Kidney epithelial cell (primary cell): ENCODE measurements at places on chromosomes 5 and 9. TPM values are rescaled to one million over a fixed set of nuclear protein-coding genes. Genes with fewer than 3 reads are reported as not detected.

The SLC35D2 gene
- 49.5 and 50.4 TPM in 2 replicates for total RNA-seq

The FBLL1 gene
- total RNA-seq, result 0.84 and 1.0 TPM in 2 replicates

The QRFP gene
- total RNA-seq, result not detected in 2 replicates

The BTNL8 gene
- total RNA-seq, result not detected in 2 replicates

The ZNF169 gene
- total RNA-seq, result 2.0 and 4.9 TPM in 2 replicates

The ADRA1B gene
- total RNA-seq, result 2.2 and 2.9 TPM in 2 replicates

The GLRA1 gene
- total RNA-seq, result not detected in 2 replicates

The AIF1L gene
- total RNA-seq, result 50.7 and 58.4 TPM in 2 replicates

The ARL14EPL gene
- total RNA-seq, result not detected in 2 replicates

The CAVIN4 gene
- 3.1 and 3.6 TPM in 2 replicates for total RNA-seq

The FAM153A gene
- total RNA-seq, result 0.41 TPM in 1 of 2 replicates, not detected in the other

The IRX2 gene
- 2.8 and 5.5 TPM in 2 replicates for total RNA-seq

The OCLN gene
- 104 TPM in 2 replicates for total RNA-seq

The GARIN3 gene
- not detected in 2 replicates for total RNA-seq

The GMCL2 gene
- not detected in 2 replicates for total RNA-seq
